ENCODE measurements at places on chromosomes 13 and 19.
A peak's percentile ranks its signal among the peaks of the same experiment; 100 is the strongest.

GRCh38 chr19:29527500-29528328 is 1.9 kb downstream of the VSTM2B start:
- no peak for DNase-seq
- peaks cover 74% of the 10 kb centered on the region for H3K27me3 ChIP-seq
- H3K4me3 ChIP-seq, result peak overlapping the region; percentile 52
- H3K36me3 ChIP-seq, result no peaks in the 10 kb centered on the region
- H3K4me1 ChIP-seq, result peaks cover 45% of the 10 kb centered on the region
- no peak overlapping the region for H3K27ac ChIP-seq

GRCh38 chr19:54275951-54276350 is 5.0 kb downstream of the LILRB2 start:
- H3K4me1 ChIP-seq, result no peaks in the 10 kb centered on the region
- no peaks in the 10 kb centered on the region for H3K36me3 ChIP-seq
- no peaks in the 10 kb centered on the region for H3K27me3 ChIP-seq
- H3K4me3 ChIP-seq, result no peak overlapping the region
- no peak overlapping the region for H3K27ac ChIP-seq
- no peak for DNase-seq

- H3K27me3 ChIP-seq, result no peaks in the 10 kb centered on the region
- no peak overlapping the region for H3K4me3 ChIP-seq
- no peaks in the 10 kb centered on the region for H3K4me1 ChIP-seq
- H3K27ac ChIP-seq, result no peak overlapping the region
- H3K36me3 ChIP-seq, result no peaks in the 10 kb centered on the region
These were observed 91.4 kb downstream of the COL4A1 start for GRCh38 chr13:110215606-110216005.

GRCh38 chr13:37138169-37138568 is 32.7 kb upstream of the CSNK1A1L start:
- no peak overlapping the region for H3K4me3 ChIP-seq
- no peaks in the 10 kb centered on the region for H3K27me3 ChIP-seq
- no peak for DNase-seq
- no peak overlapping the region for H3K27ac ChIP-seq
- no peaks in the 10 kb centered on the region for H3K36me3 ChIP-seq
- no peaks in the 10 kb centered on the region for H3K4me1 ChIP-seq

Data from H1 (cell line).